ENCODE measurements at places on chromosomes 11 and 22. TPM values are rescaled to one million over a fixed set of nuclear protein-coding genes. Genes with fewer than 3 reads are reported as not detected.

DNA sequence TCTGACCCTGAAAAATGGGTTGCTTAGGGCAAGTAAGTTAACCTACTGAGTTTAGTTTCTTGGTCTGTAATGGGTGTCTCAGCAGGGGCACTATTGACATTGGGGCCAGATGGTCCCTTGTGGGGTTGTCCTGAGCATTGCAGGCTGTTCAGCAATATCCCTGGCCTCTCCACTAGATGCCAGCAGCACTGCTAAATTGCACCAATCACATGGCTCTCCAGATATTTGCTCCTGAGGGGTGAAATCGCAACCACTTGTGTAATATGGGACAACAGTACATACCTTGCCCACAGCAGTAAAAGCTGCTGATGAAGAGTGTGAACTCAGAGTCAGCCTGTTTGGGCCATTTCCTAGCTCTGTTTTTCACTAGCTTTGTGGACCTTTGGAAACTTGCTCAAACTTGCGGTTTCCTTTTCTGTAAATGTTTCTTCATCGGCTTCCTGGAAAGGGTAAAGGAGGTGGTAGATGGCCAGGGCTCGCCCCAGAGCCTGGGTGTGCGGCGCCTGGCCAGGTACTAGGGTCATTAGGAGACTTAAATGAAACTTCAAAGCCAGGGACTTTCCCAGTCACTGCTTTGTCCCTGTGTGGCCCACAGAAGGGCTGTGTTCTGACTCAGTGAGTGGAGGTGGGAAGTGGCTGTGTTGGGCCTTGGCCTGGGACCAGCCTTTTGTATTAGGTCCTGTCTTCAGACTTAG, 13.0 kb downstream of the NCF4 start:
- DNase-seq, result peak; percentile 62

GRCh38 chr11:118290923-118291322, 13.6 kb upstream of the CD3E start:
- peak; percentile 70 for DNase-seq

- no peak for DNase-seq
These were observed at the start of gene IGSF22 for GRCh38 chr11:18726040-18726439. Gene IGSF22 (minus strand): TSS chr11:18726188. CDS start chr11:18724236, 1,952 bp downstream.

GRCh38 chr11:66883016-66883965, 26.4 kb downstream of the LRFN4 start:
- DNase-seq, result peak; percentile 79

Gene TMEM86A
- 1.2 TPM for polyA plus RNA-seq

Gene CD6
- 1.1 TPM for polyA plus RNA-seq
